ENCODE measurements at places on chromosomes 1 and 21. TPM values are rescaled to one million over a fixed set of nuclear protein-coding genes. Genes with fewer than 3 reads are reported as not detected.

DNA sequence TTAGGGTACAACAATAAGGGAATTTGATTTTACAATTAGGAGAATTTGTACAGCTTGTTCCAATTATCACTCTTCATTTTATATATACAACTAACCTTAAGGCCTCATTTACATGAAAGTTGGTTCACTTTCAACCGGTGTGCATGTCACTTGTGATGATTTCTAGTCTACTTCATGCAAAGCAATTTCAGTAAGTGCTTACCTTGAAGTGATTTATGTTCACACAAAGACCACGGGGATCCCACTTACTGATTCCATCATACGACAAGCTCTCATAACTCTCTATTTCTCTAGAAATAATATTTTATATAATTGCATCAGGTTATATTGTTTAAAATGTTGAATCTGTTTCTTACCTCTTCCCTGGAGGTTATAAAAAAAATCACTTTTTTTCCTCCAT lies 100.3 kb upstream of the CHODL start:
- H3K27ac ChIP-seq, result no peak overlapping the region
- H3K4me3 ChIP-seq, result no peak overlapping the region
- H3K36me3 ChIP-seq, result no peaks in the 10 kb centered on the region
- H3K27me3 ChIP-seq, result no peaks in the 10 kb centered on the region
- no peak for DNase-seq

The LY9 gene
- not detected for total RNA-seq

DNA sequence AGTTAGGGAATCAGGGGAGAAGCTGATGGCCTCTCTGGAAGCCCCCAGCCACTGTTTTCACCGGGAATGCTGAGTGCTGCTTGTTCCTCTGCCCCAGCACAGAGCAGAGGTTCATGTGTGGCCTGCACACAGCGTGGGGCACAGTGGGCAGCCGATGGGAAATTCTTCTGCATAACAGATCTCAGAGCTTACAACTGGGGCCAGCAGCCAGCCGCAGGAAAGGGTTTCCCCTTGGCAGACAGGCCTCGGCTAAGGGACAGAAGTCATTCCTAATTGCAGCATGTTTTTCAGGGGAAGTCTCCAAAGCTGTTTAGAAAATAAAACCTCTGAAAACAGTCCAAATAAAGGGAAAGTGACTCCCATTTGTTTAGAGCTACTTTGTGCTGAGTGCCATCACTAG lies 22.6 kb downstream of the HMGB4 start:
- peak; percentile 51 for DNase-seq
- H3K4me1 ChIP-seq, result no peaks in the 10 kb centered on the region
- H3K27ac ChIP-seq, result no peak overlapping the region
- no peaks in the 10 kb centered on the region for H3K27me3 ChIP-seq
- H3K36me3 ChIP-seq, result no peaks in the 10 kb centered on the region

GRCh38 chr1:242128951-242129502 lies 130.1 kb upstream of the MAP1LC3C start:
- no peak overlapping the region for H3K27ac ChIP-seq
- no peaks in the 10 kb centered on the region for H3K27me3 ChIP-seq
- no peaks in the 10 kb centered on the region for H3K4me1 ChIP-seq
- H3K4me3 ChIP-seq, result no peak overlapping the region
- no peaks in the 10 kb centered on the region for H3K36me3 ChIP-seq
